Stimulated activated CD8-positive, alpha-beta memory T cell treated with anti-CD3 and anti-CD28 coated beads, Interleukin-12 subunit alpha, Interleukin-12 subunit beta, amount 100 ng/mL, for 1 hour (primary cell): ENCODE measurements at places on chromosomes 6 and 20.

DNA sequence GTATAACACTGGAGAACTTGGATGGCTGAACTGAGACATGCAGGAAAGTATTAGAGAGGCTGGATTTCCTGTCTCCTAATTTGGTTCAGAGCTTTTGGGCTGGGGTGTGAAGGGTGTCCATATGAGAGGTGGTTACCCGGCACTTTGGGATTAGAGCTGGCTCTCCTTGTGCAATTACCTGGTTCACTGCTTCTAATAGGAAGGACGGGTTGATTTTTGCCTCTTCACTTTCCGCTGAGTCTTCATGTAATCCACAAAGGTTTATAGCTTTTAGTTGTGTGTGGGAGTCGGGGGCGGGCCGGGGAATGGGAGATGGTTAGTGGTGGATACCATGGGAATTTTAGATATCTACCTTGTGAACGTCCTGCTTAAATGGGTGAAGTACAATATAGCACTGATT, 151.5 kb downstream of the BTBD3 start:
- no peak for DNase-seq

DNA sequence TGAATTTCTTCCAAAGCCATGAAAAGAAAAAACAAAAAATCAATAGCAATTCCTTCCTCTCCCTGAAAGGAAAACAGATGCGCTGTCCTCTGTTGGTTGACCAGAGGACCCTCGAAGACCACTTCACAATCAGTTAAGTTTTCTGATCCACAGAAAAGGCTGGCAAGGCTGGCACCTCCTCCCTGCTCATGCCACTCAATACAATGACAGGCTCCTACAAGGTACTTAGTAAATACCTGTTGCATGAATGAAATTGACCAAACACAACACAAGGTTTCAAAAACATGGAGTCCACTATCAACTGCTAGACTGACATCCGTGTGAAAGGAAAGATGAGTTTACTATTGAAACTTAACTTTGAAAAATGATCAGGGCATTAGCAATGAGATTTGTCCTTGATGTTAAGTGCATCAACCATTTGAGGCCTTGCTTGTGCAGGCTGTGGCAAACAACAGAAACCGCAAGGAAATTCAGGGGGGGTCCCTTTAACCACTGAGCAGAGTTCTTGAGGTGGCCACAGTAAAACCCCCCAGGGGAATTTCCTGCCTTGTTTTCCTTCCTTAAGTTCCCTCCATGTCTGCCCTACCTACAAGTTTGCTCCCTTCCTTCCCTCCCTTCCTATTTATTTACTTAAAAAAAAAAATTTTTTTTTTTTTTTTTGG, 27.9 kb upstream of the RTF2 start:
- DNase-seq = peak; percentile 28

- no peak for DNase-seq
Observed at GRCh38 chr6:51550243-51550642, 537.2 kb downstream of the PKHD1 start.

- DNase-seq = no peak
Observed at GRCh38 chr6:149208134-149208601, 109.3 kb upstream of the TAB2 start.

DNA sequence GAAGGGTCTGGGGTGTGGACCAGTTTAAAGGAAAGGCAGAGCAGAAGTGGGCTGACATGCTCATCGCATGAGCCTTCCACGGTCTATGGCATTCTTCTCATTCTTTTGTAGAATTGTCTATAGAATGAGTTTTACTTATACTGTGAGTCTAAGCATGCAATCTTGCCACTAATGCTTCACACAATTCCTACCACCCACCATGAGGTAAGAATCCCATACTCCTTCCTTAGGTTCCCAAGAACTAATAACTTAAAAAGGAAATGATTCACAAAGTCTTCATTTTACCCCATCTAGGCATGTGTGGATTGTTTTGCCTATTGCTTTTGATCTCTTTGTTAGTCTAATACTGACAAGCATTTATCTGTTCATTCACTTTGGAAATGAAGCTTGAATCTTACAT, 195.2 kb downstream of the LY86 start:
- no peak for DNase-seq

DNA sequence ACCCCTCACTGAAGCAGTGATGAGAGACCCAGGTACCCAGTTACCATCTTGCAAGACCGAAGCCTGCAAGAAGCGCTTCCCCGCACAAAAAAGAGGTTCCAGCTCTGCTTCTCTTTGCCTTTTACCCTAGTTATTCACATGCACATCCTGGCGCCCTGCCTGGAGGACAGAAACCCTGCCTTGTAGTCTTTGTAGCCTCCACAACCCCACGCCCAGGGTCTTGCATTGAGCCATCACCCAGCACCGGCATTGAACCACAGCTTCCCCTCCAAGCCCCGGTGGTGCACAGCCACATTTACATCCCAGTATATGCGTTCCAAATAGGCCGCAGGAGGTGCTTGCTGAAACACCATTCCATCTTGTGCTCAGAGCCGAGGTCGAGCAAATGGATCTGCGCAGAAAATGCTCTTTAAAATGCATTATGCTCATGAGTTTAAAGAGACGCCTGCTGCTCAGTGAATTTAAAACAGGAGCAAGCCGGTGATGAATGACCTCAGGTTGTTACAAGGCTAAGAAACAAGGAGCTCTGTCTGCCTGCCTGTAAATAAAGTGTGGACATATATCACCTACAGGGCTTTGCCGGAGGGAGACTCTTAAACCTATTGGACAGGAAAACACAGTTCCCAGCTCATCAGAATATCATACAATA, 61.7 kb downstream of the GNAS-AS1 start:
- DNase-seq = no peak

- DNase-seq = peak; percentile 43
Observed at GRCh38 chr6:144013486-144013909, 5.4 kb upstream of the PLAGL1 start.

DNA sequence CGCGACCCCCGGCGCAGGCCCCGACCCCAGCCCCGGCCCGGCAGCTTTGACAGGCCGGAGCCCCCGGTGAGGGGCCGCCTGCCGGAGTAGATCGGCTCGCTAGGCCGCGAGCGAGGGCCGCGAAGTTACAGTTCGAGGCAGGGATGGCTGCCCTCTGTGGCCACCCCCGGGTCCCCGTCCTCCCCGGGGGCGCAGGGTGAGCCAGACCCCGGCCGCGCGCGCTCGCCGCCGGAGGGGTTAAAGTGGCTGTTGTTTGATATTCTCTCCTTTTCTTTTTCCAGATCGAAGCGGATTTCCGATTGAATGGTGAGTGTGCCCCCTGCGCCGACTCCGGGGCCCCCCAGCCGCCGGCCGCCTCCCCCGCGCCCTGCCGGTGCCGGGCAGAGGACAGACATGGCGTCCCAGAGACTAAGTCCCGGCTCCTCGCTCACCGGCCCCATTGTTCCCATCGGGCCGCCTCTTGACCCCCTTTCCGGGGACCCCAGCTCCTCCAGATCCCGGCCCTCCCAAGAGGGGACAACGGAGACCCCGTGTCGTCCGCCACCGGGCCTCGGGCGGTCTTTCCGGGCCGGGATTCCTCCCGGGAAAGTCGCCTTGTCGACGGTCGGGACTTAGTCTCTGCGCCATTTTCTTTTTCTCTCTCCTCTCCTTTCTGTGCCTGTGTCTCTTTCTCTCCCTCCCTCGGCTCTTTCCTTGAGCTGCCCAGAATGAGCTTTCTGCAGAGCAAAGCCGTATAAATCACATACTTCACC, 704 bp downstream of the TOP1 start:
- no peak for DNase-seq

DNA sequence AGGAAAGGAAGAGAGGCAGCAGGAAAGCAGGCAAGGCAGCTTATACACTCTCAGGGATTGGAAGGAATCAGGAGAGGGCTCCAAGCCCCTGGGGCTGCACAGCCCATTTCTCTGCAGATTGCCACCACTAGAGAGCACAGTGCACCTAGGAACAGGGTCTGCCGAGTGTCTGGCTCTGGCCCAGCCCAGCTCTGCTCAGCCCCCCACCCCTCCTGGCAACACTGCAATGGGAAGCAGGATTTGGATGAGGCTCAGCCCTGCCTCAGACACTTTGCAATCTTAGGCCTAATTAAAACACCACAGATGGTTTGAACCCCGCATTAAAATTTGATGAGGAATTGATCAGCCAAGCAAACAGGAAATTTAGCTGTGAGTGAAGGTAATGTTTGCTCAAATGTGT, 252.7 kb downstream of the DHX35 start:
- no peak for DNase-seq

- DNase-seq = no peak
Observed at GRCh38 chr6:2232445-2232844, 13.0 kb downstream of the GMDS start.

- DNase-seq = no peak
Observed at GRCh38 chr6:170049641-170050561, 241.0 kb downstream of the DLL1 start.

DNA sequence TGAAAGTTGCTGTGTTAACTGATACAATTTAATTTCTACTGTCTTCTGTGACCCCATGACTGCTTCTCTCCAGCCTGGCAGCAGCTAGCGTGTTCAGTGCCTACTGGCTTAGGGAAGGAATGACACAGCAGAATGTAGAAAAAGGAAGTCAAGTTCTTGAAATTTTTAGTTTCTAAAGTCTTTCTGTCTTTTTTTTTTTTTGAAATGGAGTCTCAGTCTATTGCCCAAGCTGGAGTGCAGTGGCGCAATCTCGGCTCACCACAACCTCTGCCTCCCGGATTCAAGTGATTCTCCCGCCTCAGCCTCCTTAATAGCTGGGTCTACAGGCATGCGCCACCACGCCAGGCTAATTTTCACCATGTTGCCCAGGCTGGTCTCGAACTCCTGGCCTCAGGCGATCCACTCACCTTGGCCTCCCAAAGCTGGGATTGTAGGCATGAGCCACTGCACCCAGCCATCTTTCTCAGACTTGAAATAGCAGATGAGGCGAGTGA, 39.3 kb downstream of the PCNA start:
- no peak for DNase-seq

- no peak for DNase-seq
Observed at GRCh38 chr6:14540810-14541540, 423.4 kb downstream of the CD83 start.
